HFFc6 (cell line): ENCODE measurements at places on chromosomes 1 and 21.
A peak's percentile ranks its signal among the peaks of the same experiment; 100 is the strongest.

DNA sequence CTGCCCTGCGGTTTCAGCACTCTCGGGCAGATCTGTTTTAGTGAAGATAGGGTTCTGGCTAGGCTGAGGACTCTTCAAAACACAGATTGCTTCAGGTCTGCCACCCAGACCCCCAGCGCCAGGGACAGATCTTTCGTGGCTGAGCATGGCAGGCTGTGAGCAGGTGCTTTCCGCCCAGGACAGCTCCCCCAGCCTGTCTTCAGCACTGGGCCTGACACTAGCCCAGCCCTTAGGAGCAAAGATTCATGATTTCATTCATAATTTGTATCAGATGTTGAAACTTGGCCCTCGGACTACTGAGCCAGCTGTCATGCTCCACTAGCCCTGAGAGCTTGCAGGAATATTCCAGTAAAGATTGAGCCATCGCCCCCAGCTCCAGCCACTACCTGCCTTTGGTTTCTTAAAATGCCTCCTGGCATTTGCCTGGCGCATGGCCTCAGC lies 5.9 kb downstream of the ADPRS start:
- no peak for DNase-seq

- no peak for DNase-seq
Observed at GRCh38 chr1:46065405-46065804, 67.0 kb downstream of the PIK3R3 start.

DNA sequence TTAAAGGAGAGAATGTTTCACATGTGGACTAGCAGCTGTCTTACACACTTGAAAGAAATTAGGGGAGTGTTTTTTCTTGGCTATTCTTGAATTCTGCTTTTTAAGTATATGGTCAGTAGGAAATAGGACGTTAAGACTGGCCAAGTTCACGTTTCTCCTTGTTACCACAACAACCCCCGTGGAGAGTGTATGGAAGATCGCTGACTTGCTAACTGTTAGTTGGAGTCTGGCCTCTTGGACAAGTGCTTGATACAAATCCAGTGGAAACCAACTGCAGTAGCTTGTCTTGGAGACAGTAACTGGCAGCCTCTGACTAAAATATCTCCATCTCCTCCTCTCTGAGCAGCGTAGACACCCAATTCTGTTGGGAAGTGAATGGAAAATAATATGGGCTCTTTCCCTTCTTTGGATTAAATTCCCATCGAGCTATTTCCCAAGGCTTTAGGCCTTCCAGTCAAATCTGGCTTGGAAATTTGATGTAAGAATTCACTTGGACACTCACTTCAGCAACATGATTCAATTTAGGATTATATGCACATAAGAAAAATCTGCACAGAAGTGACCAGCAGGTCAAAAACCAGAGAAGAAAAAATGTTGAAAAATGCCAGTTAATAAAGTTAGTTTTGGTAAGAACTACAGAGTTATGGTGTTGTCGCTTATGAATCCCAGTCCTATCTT lies 3.6 kb upstream of the NFIA start:
- DNase-seq: no peak

GRCh38 chr1:43041591-43041990 lies 82.9 kb upstream of the SLC2A1 start:
- no peak for DNase-seq

DNA sequence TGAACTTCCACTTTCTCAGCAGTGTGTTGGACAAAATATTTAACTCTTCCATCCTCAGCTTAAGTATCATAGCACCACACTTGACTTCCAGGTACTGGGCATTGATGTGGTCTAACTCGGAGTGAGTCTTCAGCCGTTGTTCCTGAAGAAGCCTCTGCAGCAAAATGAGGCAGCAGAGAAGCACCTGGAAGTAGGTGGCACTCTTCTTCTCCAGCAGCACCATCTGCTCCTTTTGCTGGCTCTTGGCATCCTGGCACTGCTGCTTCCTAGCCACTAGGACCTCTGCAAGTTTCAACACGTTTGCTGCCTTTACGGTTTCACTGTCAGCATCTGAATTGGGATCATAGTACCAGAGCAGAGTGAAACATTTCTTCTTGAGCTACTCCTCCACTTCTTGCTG lies 162.5 kb upstream of the GORAB start:
- no peak for DNase-seq

DNA sequence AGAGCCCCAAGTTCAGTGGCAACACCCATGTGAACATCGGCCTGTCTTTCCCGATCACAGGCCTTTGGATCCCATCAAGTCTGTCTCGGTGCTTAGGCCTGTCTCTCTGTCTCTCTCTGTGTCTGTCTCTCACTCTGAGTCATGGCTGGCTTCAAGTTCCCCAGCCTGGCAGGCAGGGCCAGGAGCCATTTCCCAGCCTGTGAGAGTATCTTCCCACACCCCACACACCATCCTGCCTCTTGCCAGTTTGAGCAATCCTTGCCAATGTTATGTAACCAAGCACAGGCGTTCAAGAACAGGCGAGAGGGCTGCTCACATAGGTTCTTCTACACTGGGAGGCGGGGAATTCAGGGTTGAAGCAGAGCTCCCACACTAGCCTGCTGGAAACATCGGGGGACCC lies 70.0 kb upstream of the TMEM51 start:
- DNase-seq: peak; percentile 30

GRCh38 chr1:40599926-40600325 lies 65.6 kb downstream of the RIMS3 start:
- DNase-seq: no peak

GRCh38 chr1:230163205-230163604 lies 96.2 kb downstream of the GALNT2 start:
- peak; percentile 89 for DNase-seq

GRCh38 chr1:47024141-47024801 lies 802 bp downstream of the CYP4X1 start:
- DNase-seq: no peak

DNA sequence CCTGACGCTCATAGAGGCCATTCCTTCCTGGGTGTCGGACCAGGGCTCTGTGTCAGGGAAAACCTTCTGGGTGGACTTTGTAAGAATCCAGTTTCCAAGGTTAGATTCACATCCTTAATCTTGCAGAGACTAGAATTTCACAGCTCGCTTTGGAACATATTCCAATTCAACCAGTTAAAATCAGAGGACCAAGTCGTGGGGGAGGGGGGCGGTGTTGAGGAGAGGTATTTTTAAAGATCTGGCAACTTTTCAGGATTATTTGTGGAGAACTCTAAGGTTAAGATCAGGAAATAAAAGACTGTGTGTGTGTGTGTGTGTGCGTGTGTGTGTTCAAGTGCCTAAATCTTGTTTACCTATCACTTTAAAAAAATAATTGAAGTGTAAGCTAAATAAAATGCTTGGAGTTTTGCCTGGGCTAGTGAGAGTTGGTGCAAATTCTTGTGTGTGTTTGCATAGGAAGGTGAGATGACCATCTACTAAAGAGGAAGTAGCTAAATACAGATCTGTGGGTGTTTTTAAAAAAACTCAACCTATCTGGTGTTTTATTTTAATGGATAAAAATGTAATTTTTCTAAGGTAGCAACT lies 21.8 kb downstream of the TENT5C start:
- no peak for DNase-seq
